ENCODE measurements at places on chromosomes 13 and 19.

DNA sequence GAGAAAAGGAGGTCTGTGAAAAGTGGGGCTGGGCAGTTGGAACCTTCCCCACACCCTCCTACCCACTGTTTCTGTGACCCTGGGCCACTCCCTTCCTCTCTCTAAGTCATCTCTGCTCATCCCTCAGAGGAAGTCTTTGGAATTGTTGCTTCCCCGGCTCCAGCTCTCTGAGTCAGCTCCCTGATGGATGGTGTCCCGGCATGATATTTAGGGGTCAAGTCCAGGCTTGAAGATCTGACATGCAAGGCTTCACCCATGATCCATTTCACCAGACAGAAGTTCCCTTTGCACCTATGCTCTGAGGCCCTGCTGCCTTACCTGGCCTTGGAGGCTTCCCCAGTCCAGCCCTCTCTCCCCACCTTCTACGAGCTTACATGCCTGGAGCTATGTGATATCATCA, 13.3 kb downstream of the EXOC3L2 start:
- DNase-seq, result no peak

DNA sequence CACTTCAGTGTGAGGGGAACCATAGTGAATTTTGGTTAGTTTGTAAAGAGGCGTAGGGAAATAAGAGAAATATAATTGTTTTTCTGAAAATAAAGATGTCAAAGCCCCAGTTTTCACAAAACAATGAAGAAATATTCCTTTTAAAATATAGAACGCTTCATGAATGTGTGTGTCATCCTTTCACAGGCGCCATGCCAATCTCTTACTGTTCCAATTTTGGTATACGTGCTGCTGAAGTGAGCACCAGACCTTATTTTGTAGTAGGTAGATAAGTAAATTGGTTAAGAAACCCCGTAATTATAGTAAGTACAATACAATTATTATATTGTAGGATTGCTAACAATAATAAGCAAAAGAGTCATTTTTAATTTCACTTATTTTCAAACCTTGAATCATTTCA, 43.3 kb downstream of the NAA16 start:
- no peak for DNase-seq

DNA sequence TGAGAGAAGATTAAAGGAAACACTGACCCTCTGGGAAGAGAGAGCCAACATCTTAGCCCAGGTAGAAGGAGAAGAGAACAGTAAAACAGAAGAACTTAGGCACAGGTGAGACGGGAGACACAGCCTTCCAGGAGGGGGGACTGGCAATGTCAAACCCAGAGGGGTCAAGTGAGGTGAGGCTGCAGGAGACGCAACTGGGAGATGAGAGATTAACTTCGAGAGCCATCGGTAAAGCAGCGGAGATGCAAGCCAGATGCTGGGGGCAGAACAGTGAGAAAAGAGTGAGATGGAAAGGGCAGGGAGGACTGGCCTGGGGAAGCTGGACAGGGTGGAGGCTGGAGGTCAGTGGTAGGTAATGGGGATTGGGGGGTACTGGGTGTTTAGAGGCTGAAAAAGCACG, 5.2 kb downstream of the INSR start:
- no peak for DNase-seq

DNA sequence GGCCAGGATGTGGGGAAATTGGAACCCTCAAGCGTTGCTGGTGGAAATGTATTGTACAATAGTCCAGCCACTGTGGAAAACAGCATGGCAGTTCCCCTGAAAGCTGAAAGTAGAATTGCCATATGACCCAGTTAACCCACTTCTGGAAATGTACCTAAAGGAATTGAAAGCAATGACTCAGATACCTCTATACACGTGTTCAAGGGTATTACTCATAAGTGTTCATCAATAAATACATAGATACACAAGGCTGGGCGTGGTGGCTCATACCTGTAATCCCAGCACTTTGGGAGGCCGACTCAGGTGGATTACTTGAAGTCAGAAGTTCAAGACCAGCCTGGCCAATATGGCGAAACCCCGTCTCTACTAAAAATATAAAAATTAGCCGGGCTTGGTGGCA, 71.9 kb upstream of the IRS2 start:
- no peak for DNase-seq

- DNase-seq, result peak; percentile 72
Observed at GRCh38 chr19:1507763-1508506, 4.9 kb downstream of the ADAMTSL5 start.

DNA sequence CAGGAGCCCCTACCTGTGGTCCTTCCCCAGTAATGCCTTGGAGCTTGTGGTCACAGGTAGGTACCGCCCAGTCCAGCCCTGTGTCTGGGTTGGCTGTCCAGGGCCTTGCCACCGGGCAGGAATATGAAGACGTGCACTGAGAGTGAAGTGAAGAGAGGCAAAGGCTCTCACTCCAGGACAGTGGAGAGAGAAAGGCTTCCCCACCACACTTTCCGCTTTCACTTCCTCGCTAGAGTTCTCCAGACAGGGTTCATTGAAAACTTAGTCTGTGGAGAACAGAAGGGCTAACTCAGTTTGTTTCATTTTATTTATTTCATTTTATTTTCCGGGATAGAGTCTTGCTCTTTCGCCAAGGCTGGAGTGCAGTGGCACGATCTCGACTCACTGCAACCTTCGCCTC, 14.2 kb downstream of the FCAR start:
- DNase-seq, result no peak

- DNase-seq, result no peak
Observed at GRCh38 chr13:33349288-33349985, 63.9 kb upstream of the STARD13 start.

DNA sequence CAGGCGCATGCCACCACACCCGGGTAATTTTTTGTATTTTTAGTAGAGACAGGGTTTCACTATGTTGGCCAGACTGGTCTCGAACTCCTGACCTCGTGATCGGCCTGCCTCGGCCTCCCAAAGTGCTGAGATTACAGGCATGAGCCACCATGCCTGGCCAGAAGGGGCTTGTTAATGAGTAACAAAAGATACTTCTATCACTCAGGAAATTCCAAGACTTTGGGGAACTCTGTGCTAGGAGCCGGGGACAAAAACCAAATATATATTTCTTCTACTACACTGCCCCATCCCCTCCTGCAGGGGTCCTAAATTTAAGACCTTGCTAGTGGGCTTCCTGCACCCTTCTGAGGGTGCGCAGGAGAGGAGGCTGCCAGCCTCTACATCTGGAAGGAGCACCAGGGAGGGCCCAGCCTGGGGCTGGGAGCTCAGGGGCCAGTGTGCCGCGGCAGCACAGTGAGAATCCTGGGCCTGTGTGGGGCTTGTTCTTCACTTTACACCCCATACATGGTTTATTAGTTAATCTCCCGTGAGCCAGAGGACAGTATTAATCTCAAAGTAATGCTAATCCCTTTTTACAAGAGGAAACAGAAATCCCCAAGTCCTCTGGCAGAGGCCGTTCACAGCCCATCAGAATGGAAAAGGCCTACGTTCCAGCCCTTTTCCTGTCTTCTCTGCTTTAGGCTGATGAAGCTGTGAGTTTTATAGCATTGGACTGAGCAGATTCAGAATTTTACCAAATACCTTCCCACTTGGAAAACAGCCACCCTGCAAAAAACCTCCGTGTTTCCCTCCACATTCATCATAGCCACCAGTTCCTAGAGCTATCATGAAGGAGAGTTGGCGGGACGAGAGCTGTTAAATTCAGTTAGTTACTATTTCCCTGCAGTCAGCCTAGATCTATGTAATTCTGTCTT, 44.4 kb upstream of the NPAS1 start:
- no peak for DNase-seq

- DNase-seq, result no peak
Observed at GRCh38 chr13:80901530-80901929, 560.6 kb upstream of the SPRY2 start.

GRCh38 chr13:69194130-69194529, 913.5 kb upstream of the ATXN8OS start:
- no peak for DNase-seq

DNA sequence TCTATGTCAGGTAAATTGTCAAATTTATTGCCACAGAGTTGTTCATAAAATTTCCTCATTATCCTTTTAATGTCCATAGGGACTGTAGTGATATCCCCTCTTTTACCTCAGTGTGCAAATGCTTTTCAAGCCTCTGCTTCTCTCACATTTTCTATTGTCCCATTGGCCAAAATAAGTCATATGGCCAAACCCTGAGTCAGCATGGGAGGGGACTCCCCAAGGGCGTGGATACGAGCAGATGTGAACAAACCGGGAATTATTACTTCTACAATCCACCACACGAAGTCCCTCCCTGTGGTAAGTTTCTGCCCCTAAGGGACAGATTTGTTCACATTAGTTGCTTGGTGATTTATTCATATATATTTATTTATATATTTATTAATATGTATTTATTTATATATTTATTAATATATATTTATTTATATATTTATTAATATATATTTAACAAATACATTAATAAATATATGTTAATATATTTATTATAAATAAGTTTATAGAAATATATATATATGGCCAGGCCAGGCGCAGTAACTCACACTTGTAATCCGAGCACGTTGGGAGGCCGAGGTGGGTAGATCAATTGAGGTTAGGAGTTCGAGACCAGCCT, 20.1 kb upstream of the CAMSAP3 start:
- no peak for DNase-seq

DNA sequence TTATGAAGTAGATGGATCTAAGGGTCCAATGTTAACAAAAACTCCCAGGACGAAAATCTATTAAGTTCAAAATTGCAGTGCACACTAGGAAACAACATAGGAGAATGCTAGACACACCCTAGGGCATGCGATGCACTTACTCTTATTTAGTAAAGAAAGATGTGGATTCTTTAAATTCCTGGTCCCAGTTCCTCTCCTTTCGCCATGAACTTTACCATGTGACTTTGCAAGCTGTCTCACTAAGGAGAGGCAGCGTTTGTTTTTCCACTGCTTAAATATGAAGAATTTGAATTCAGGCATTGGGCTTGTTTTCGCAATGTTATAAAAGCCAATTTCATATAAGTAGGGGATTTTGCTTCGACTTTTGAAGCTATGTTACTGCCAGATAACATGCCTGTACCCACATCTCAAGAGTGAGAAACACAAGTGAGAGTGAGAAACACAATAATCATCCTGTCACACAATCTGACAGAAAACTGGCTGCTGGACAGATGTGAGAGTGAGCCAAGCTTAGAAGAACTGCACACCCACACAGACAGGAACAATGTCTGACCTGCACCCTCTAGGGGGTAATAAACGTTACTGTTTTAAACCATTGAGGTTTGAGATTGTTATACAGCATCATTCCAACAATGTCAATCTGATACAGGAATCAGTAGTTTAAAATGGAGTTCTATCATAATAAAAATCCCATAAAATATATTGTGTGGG, 1308.4 kb downstream of the SLITRK5 start:
- no peak for DNase-seq

GRCh38 chr19:45020071-45020470, 18.8 kb upstream of the CLASRP start:
- DNase-seq, result no peak

- DNase-seq, result no peak
Observed at GRCh38 chr19:12913851-12914690, 5.0 kb downstream of the SYCE2 start.

DNA sequence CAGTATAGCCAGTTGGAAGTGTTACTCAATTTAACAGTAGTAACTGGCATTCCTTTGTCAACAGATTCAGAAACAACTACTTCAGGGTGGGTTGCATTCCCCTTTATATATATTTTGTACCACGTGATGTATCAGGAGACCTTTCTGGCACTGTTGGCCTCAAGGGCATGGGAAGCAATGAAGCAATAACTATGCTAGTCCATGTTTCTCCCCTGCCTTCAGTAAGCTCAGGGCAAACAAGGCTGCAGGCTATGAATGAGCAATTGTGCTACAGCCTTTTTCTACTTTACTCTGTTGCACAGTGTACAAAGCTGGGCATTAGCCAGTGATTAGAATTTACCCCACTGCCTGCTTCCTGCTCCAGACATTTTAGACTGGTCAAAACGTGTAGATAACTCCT, 348.8 kb downstream of the GPC5 start:
- DNase-seq, result no peak

- DNase-seq, result no peak
Observed at GRCh38 chr19:55341171-55341588, 1.5 kb downstream of the KMT5C start.

- no peak for DNase-seq
Observed at GRCh38 chr19:30656520-30657100, 284.4 kb downstream of the ZNF536 start.

DNA sequence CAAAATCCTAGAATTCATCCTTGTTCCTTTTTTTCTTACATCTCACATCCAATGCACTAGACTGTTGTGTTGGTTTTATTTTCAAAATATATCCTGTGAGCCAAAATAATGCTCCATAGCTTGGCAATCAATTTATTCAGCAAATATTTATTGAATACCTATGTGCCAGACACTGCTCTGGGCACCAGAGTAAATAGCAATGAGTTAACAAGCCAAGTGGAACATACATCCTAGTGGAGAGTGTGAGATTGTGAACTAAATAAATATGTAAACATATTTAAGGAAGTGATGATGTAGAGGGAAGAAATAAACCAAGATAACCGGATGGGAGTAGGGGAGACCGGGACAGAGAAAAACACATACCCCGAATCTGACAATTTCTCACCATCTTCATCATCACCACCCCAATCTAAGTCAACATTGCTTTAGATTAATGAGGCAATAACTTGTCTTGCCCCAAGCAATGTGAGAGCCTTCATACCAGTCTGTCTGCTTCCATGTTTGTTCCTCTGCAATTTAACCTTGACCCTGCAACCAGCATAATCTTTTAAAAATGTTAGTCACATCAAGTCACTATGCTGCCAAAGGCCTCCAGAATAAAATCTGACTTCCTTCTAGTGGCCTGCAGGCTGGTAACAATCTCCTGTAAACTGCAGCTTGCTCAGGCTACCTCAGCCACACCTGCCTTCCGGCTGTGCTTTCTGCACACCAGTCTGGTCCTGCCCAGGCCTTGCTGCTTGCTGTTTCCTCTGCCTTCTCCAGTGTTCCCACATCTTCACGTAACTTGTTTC, 199.2 kb downstream of the DLEU7 start:
- no peak for DNase-seq

DNA sequence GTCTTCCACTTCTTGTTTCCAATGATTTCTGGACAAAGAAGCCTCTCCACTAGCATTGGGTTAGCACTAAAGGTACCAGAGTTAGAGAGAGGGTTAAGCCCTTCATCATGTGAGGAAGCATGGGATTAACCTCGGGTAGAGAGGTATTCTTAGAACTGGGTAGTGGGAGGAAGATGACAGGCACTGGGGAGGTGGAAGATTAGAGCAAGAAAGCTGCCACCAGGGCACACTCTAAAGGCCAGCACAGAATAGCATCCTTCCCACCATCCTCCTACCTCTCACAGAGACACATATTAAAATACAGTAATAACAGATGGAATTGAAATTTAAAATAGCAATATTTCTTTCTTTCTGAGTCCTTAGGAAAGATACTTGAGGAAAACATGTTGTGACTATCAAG, 84.5 kb upstream of the PCDH20 start:
- DNase-seq, result no peak

GRCh38 chr19:30881930-30882329, 467.3 kb downstream of the TSHZ3 start:
- DNase-seq, result no peak

GRCh38 chr19:46732172-46732938, 13.5 kb upstream of the FKRP start:
- DNase-seq, result no peak

Measured in thoracic aorta (tissue), 2 donors.